ENCODE measurements at places on chromosomes 1 and 21.
A peak's percentile ranks its signal among the peaks of the same experiment; 100 is the strongest.

DNA sequence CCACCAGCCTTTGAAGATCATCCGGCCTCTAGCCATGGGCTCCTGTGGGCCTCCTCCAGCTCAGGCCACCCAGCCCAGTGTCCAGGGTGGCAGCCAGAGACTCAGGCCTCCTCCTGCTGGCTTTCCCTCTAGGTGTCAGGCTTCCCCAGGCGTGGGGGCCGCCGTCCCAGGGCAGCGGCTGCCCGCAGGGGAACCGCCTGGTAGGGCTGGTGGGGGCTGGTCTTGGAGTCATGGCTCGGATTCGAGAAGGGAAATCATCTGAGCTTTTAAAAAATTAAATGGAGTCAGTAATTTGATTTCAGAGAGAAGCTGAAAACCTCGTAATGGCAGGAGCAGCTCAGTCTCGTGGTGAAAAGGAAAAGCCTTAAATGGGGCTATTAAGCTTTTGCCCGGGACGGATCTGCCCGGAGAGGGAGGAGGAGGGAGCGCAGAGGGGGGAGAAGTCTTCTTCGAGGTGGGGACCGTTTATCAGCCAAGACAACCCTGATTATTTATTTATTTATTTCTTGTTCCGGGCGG, 66.4 kb upstream of the TARDBP start:
- no peak for DNase-seq

DNA sequence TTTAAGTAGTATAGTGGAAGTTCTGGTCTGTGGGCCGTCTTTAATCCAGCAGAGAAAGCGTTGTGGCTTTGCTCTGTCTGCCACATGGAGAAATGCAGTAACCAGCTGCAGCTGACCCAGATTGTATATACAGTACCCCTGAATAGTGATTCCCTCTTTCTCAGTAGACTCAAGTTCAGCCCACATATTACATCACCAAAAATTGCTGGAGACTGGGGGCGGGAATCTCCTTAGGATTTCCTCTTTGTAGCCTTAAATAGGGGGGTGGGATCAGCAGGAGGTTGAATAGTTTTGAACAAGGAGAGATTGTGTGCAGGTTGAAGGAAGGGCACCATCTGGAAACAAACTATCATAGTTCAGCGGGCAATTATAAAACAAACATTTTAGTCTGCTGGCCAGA, at the start of gene ANGPTL1:
Gene ANGPTL1 (minus strand): TSS at position 134 of the 400 bp plus-strand sequence. CDS start 5,301 bp downstream, outside the sequence.
- no peak for DNase-seq

- DNase-seq, result no peak
Measured at GRCh38 chr1:206108635-206109034, 8.6 kb downstream of the AVPR1B start.

- no peak for DNase-seq
Measured at GRCh38 chr1:93641527-93641926, 40.1 kb downstream of the BCAR3 start.

DNA sequence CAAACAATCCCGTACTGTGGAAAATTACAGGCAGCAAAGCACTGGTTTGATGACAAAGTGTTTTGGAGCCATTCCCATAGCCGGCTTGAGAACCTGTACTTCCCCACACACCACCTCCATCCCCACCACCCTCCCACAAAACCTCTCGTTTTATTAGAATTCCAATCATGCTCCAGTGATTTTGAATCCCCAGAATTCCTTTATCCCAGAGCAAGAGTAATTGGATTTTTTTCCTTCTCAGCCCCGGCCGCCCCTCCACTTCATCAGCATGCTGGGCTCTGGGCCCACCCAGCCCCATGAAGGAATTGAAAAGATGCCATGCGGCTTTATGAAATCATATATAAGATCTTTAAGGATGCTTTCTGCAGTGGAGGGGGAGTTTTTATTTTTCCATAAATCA, 136.6 kb downstream of the OMA1 start:
- DNase-seq, result no peak

DNA sequence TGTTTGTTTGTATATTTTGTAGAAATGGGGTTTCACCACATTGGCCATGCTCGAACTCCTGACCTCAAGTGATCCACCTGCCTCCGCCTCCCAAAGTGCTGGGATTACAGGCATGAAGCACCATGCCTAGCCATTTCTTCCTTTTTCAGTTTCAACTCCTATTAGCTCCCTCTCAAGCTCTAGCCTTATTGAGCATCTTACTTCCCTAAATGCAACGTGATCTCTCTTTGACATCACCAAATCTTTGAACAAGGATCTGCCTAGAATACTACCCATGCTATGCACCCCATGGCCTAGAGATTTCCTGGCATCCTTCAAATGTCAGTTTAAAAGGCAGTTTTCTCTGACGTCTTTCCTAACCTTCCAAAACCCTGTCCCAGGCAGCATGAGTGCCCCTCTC, 91.1 kb upstream of the NR5A2 start:
- DNase-seq, result no peak

GRCh38 chr1:3599286-3599811, 12.0 kb downstream of the MEGF6 start:
- no peak for DNase-seq

DNA sequence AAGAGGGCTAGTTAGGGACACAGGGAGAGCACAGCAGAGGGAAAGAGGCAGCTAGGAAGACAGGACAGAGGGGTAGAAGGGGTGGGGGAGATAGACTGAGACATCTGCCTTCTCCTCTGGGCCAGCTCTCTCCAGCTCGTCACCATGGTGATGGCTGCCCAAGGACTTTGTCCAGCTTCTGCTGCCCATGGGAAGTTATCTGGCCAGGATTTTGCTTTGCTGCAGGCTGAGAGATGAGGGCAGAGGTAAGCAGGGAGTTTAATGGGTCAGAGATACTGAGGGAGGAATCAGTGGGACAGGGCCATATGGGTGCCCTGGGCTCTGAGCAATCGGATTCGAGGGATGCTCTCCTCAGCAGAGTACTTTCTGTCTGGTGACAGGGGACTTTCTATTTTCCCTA, 34.5 kb upstream of the GPR37L1 start:
- no peak for DNase-seq

- peak; percentile 66 for DNase-seq
Measured at GRCh38 chr1:18948048-18948912, 8.2 kb downstream of the IFFO2 start.

GRCh38 chr1:23643736-23644554, 47.7 kb upstream of the RPL11 start:
- no peak for DNase-seq

DNA sequence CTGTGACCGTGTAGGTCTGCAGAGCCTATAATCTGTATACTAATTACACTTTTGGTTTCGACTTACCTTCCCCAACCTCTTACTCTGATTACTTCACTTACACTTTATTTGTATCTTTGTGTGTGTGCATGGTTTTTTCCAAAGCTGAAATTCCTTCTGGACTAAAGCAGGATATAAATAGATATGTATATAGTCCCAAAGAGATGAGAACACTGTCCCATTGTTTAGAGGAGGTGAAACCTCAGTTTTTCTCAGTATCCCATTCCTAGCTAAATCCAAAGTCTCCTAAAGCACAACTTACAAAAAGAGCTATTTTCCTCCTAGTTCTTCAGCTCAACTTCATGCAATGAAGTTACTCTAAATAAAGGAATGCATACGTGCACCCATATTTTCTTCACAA, 442.2 kb downstream of the SMYD3 start:
- no peak for DNase-seq

GRCh38 chr1:100868364-100868995, 26.2 kb downstream of the EXTL2 start:
- no peak for DNase-seq

GRCh38 chr1:95643071-95643470, 409.1 kb downstream of the RWDD3 start:
- no peak for DNase-seq

DNA sequence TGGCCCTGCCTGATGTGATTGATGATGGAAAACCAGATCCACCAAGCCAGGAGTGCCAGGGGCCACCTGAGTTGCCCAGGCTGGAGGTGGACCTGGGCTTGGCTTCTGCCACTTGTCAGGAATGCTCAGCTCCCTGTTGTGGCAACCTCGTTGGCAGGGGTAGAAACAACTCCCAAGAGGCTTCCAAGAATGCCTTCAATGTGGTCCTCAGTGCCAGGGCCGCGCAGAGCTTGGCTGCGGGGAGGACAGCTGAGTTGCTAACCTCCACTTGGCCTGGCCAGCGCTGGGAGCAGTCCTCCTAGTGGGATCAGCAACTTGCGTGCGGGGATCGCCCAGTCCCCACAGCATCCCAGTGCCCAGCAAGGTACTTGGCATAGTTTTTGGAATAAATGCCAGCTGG, 9.0 kb downstream of the MYOM3 start:
- no peak for DNase-seq

- no peak for DNase-seq
Measured at GRCh38 chr1:201181726-201182125, 8.9 kb upstream of the IGFN1 start.

DNA sequence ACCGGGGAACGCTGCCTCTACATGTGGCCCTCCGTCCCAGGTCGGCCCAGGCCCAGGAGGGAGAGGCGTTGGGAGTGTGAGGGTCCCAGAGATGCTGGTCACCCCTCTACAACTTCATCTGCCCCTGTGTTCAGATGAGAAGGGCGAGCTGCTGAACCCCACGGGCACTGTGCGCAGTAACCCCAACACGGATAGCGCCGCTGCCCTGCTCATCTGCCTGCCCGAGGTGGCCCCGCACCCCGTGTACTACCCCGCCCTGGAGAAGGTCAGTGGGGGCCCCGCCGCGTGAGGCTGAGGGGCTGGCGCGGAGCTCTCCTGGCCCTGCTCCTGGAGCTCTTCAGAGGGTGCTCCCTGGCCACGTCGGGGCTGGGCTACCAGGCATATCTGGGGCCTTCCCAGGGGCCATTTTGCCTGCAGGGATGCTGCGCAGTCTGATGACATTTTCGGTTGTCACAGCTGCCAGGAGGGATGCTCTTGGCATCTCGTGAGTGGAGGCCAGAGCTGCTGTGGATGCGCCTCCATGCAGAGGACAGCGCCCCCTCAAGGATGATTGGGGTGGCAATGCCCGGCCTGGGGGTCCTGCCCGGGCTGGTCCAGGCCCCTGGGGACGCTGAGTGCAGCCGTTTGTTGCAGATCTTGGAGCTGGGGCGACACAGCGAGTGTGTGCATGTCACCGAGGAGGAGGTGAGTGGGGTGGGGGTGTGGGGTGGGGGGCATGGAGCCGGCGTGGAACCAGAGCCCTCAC, 68.6 kb downstream of the PIK3CD start:
- no peak for DNase-seq

- no peak for DNase-seq
Measured at GRCh38 chr1:64519901-64520300, 50.0 kb downstream of the CACHD1 start.

- DNase-seq, result no peak
Measured at GRCh38 chr1:19770436-19771190, 29.1 kb downstream of the TMCO4 start.

- DNase-seq, result no peak
Measured at GRCh38 chr1:236773919-236774318, 21.2 kb upstream of the MTR start.

DNA sequence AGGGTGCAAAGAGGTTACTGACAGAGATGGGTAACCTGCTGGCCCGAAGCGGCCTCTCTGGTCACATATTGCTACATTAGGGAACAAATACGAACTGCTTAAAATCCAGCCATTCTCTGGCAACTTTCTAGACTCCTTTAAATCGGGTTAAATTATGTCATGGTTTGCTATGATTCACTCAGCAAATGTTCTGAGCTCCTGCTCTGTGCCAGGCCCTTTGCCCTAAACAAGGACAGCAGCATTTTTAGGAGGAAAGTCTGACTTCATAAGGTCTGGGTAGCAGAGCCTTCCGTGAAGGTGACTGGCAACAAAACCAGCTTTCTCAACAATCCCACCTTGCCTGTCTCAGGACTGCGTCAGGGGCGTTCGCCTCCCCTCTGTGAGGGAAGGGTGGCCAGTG, 15.4 kb downstream of the ZP4 start:
- no peak for DNase-seq

- DNase-seq, result no peak
Measured at GRCh38 chr1:43610339-43610738, 39.6 kb upstream of the KDM4A start.

DNA sequence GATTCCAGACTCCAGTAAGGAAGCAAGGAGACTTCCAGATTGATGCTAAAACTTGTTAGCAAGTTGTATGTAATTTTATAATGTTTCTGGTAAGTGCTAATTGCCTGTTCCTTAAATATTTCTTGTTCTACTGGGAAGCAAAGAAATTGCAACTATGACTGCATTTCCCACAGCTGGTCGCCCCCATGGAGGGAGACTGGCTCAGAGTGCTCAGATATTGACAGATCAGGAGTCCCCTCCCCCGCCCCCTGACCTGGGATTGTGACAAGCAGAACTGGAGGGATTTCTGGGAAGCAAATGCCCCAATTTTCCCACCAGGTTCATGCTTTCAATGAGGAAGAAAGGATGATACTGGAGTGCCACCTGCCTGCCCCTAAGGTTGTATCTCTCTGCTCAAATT, 82.2 kb upstream of the HMGB4 start:
- DNase-seq, result no peak

GRCh38 chr1:115239426-115239825, 98.6 kb downstream of the NGF start:
- no peak for DNase-seq

- no peak for DNase-seq
Measured at GRCh38 chr1:35557118-35557610, at the start of gene KIAA0319L. KIAA0319L (minus strand) TSS chr1:35557403; CDS start chr1:35554491, 2,912 bp downstream.

GRCh38 chr1:230219174-230220067, 152.4 kb downstream of the GALNT2 start:
- DNase-seq, result no peak

GRCh38 chr1:169070547-169070946, 35.9 kb upstream of the ATP1B1 start:
- DNase-seq, result no peak

DNA sequence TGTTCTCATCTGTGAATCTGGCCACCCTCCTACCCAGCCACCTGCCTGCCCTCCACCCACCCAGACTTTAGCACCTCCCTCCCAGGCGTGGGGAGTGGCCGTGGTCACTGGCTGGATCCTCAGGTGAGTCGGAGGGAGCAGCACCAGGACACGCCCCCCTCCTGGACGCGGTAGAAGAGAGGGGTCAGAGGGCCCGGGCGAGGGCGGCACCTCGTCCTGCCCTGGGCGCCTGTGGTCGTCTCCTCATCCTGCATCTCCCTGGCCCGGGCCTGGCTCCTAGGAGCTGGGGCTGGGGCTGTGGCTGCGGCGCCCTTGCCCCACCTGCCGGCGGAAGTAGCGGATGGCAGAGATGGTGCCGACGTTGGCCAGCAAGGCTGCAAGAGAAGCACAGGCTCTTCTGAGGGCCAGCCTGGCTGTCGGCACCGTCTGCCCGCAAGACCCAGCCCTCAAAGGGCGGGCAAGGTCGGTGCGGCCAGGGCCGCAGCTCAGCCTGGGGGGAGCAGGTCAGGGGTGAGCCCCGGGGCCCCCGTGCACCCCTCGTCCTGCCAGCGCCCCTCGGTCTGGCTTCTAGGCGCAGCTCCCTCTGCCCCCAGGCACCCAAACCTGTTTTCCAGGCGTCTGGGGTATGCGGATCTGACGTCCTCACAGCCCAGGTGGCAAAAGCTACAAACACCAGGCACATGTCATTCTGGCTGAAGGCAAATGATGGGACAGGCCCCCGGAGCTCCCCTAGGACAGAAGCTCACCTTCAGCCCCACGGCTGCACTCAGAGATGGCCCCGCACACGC, 5.8 kb downstream of the PERM1 start:
- peak; percentile 77 for DNase-seq

DNA sequence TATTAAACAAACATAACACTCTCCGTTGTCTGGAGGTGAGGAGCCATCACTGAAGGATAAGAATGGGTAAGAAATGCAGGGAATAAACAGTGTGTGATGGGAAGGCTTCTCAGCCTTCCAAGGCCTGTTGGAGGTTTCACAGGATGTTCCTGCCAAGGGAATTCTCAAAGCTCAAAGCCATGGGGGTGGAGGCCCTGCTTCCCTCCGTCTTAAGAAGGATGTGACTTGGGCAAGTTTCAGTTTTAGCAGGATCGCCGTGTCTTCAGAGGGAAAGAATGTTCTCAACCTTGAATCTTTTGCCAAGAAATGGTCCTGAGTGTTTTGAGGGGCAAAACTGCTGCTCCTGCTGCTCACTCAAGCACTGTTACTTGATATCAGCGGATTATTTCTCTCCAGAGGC, 41.7 kb upstream of the IL20 start:
- DNase-seq, result no peak

Data from stimulated activated CD8-positive, alpha-beta memory T cell treated with anti-CD3 and anti-CD28 coated beads, Interleukin-4, amount 100 ng/mL, for 48 hours (primary cell).